ENCODE measurements at places on chromosomes 3 and 15. TPM values are rescaled to one million over a fixed set of nuclear protein-coding genes. Genes with fewer than 3 reads are reported as not detected.
A peak's percentile ranks its signal among the peaks of the same experiment; 100 is the strongest.

GRCh38 chr3:73018298-73018697 lies 21.7 kb downstream of the PPP4R2 start:
- DNase-seq = no peak

The KLF15 gene
- 5.3 TPM for total RNA-seq

- no peak for DNase-seq
These were observed 170.5 kb upstream of the LRIG1 start for GRCh38 chr3:66671291-66671690.

The KNG1 gene
- not detected for total RNA-seq

GRCh38 chr15:98860281-98861041 lies 147.1 kb downstream of the PGPEP1L start:
- DNase-seq = no peak

The ASB14 gene
- 0.27 TPM for total RNA-seq

- DNase-seq = no peak
These were observed 8.9 kb upstream of the ALDH1A2 start for GRCh38 chr15:58074452-58074851.

DNA sequence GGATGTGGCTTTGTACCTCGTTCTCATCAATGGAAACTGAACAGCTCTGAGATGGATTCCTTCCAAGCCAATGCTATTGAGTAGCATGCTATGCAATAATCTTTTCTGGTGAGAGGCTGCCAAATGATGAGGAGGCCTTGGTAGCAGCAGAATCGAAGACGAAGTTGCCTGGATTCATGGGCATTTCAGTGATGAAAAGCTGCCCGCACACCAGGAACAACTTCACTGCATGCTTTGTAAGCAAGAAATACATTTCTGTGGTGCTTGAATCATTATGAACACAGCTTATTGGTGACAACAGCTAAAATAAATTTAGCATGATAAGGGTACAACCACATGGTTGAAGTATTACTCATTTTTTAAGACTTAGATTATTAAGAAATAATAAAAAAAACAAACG lies 246.8 kb upstream of the ROBO1 start:
- DNase-seq = no peak

DNA sequence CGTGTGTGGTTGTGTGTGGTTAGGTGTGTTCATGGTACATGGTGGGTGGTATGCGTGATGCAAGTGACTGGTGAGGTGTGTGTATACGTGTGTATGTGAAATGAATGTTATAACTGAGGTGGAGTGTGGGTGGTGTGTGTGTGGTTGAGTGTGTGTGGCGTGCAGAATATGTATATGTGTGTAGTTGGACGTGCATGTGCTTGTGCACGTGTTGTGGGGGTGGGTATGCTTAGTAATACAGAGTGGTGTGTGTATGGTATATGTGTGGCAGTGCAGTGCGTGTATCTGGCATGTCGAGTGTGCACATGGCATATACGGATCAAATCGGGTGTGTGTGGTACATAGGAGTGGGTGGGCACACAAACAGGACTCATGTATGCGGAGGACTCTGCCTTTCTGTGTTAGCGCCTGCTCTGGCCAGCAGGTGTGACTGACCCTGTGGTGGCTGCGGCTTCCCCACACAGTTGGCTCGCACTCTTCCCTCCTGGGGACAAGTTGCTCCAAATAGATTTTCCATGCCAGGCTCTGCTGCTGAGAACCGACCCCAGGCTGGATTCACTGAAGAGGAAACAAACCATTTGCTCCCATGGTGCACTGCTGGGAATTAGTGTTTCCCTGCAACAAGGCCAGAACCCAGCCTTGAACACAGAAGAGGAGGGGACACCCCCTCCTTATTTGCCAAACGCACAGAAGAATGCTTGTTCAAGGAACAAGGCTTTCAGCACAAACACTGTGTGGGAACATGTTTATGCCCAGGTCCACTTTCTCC lies 1.2 kb upstream of the C3orf70 start:
- DNase-seq = peak; percentile 82

- no peak for DNase-seq
These were observed 953.8 kb upstream of the ALCAM start for GRCh38 chr3:104412608-104413580.

GRCh38 chr3:96622878-96623277 lies 191.5 kb upstream of the EPHA6 start:
- DNase-seq = no peak

DNA sequence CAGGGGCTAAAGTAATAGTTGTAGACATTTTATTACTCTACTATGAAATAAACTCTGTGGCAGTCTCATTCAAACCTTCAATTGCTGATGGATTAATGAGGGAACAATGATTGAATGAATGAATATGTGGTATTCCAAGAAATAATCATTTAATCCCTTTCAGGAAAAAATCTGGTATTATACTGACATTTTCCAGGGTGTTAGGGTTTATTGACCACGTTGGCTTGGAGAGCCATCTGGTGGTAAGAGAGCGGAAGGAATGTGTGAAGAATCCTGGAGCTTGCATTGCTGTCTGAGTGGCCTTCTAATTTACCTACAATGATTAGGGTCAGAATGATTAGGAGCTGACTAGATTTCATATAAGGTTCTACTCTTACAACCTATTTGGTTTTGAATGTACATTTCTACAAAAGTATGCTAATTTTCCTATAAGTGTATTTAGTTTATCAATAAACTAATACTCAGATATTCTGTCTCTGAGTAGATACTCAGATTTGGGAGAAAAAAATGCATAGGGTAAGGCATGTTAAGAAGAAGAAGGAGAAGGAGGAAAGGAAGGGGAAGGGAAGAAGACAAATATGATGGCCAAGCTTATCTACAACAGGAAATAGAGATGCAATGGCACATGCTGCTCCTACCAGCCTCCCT lies 249.9 kb downstream of the ROBO1 start:
- DNase-seq = no peak

The C3orf85 gene
- not detected for total RNA-seq

The ZKSCAN7 gene
- total RNA-seq = 27.1 TPM

DNA sequence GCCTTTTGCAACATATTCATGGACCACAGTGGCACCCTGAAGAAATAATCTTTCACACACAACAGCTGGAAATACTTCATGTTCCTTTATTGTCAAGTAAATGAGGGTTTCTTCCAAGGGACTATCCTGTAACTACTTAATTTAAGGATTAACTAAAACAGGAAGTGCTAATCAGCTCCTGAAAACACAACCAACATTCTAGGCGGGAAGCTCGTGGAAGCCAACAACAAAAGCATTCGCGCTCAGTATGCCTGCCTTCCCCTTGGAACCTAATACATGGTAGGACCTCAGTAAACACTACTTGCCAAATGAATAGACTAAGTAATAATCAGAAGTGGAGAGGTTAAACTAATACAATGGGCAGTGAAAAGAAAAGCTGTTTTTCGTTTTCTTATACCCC lies 300.9 kb downstream of the RORA start:
- no peak for DNase-seq

The COL8A1 gene
- 1.1 TPM for total RNA-seq

GRCh38 chr3:168647582-168647981 lies 551.9 kb upstream of the GOLIM4 start:
- no peak for DNase-seq

- DNase-seq = no peak
These were observed 500.7 kb downstream of the OCA2 start for GRCh38 chr15:27598251-27599009.

The ACKR2 gene
- total RNA-seq = not detected

DNA sequence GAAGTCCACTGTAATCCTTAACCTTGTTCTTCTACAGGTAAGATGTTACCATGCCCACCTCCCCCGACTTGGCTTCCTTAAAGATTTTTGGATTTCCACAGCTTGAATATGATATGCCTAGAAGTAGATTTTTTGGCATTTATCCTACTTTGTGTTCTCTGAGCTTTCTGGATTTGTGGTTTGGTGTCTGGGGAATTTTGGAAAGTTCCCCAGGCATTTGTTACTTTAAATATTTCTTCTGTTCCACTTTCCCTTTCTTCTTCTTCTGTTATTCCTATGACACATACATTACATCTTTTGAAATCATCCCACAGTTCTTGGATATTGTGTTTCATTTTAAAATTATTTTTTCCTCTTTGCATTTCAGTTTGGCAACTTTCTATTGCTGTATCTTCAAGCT lies 122.1 kb upstream of the TMEM108 start:
- no peak for DNase-seq

DNA sequence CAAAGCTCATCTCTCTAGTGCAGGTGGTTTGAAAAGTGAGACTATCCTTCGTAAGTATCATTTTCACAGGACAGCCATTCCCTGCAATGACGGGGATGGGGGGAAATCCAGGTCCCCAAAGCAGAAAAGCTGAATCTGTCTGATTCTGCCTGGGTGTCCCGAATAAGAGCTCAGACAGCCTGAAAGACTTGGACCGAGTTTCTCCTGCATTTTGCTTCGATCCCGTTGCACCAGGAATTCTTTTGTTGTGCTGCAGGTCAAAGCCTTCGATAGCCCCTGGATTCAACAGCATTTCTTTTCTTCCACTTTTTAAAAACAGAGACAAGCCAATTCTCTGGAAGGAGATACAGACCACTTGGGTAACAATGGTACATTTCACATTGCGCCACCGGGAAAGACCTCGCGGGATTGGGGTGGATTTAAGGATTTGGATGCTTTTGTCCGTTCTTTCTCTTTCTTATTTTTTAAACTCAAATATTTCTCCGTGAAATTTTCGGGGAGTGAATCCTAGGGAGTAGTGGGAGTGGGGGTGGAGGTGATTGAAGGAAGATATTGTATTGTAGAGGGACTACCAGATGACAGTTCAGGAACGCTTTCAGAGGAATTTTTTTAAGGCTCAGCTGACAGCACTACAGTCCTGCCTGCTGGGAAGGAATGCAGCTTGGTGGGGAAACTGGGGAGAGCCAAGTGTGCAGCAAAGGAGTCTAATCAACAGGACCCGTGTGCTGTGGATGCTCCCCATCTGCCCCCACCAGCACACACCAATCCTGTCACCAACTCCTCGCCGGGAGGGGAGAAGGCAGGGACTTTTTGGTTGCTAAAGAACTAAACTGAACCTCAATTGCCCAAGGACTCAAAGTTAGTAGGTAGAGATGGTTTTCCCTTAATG lies 2.6 kb downstream of the SLITRK3 start:
- DNase-seq = peak; percentile 37

DNA sequence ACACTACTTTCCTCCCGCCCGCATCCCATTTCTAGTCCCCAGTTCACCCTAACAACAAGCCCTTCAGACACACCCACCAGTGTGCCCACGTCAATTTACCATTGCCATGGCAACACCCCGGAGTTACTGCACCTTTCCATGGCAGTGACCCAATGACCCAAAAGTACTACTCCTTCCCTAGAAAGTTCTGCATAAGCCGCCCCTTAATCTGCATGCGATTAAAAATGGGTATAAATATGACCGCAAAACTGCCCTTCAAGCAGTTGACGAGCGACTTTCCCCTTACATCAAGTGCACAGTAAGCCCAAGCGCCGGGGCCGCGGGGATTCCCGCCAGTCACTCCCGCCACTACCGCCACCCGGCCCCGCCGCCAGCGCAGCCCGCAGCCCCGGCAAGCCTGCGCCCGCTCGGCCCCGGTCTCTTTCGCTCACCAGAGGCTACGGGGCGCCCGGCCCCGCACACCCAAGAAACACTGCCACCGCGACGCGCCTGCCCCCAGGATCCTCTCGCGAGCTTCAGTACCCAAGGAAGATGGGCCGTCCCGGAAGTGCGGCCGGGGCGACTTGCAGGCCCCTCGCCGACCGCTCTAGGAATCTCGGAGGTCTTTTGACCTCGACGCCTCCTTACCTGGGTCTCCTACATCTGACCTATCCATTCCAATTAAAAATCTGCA lies 27.2 kb upstream of the ZNF502 start:
- peak; percentile 88 for DNase-seq

DNA sequence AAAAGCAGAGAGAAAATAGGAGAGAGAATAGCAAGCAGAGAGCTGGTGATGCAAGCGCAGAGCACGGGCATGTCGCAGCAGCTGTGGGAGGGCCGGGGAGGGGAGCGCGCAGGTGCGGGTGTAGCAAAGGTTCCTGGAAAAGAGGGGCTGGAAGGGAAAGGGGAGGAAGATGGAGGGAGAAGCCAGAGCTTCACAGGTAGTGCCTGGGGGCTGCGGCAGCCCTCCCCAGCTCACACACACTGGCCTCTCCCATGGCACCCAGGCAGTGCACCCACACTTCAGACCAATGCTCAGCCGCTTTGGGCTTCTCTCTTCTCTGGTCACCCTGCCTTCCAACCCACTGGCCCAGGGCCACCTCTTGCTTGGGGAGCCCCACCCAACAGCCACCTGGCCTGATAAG lies 72.1 kb downstream of the ADAMTS7 start:
- no peak for DNase-seq

DNA sequence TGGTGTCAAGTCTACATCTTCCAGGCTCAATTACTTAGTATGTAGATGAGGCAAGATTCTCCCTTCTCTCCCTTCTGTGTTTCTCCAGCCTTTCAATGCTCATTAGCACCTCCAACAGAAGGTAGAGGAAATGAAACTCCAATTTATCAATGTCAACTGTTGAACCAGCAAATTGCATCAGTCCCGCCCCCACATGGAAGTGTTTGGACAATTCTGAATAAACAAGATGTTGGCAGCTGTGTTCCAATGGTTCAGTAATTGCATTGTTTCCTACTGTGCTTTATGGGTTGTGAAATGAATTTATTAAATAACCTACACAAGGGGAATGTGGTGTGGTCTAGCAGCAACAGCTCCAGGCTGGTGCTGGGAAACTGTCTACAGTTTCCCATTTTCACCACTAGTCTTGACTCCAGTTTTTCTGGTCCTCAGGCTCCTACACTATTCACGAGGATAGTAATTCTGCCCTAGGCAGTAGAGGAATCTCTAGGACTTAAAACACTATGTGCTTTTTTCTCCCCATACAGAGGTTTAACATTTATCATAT lies 91.9 kb downstream of the MB21D2 start:
- DNase-seq = no peak

DNA sequence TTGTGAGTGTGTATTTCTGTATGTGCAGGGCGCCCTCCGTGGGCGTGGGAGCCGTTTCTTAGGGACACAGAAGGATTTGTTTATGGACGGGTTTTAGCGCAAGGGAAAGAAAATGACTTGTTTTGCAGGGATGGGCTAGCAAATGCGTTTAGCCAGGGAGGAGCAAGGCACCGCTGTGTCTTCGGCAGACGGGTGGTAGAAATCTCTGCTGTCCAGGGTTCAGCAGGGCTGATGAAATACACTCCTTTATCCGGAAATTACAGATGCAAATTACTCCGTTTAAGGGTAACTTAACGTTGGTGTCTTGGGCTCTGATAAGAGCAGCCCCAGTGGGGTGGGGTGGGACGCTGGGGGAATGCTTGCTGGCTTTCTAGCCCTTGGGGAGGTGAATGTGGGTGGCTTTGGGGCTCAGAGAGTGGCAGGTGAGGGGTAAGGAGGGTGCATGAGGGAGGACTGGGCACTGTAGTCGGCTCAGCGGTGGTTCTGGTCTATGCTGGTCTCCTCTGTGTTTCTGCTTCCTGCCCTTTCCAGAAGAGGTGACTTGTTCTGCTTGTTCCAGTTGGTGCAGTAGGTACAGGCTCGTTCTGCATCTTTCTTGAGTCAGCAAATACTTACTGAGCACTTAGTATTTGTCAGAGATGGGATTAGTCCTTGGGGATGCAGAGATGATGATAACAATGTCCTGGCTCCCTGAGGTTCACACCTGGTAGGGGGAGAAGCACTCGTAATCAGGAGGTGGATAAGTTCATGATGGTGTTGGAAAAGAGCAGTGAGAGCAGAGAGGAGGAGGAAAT lies 954 bp downstream of the SV2B start:
- DNase-seq = no peak
